Body of pancreas (tissue), 4 donors: ENCODE measurements at places on chromosomes 7 and 10.

DNA sequence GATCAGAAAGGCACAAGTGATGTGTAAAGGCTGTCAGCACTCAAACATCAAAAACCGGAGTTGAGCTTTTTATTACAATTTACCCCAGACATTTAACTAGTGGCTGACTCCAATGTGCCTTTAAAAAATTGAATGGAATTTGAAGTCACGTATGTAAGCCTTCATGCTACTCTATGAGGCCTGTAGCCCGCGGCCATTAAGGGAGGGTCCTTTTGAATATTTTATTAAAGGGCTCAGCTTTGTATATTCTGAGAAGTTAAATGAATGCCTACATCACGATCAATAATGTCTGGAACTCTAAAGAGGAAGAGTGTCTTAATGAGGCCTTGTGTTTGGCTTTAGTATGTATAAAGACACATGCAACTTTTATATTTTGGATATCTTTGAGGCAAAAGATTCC lies 916.6 kb upstream of the CELF2 start:
- no peak overlapping the region for H3K4me3 ChIP-seq
- DNase-seq = no peak
- no peaks in the 10 kb centered on the region for H3K36me3 ChIP-seq
- no peak overlapping the region for H3K27ac ChIP-seq
- no peaks in the 10 kb centered on the region for H3K4me1 ChIP-seq

GRCh38 chr7:106369816-106370215 lies 85.0 kb upstream of the NAMPT start:
- no peak overlapping the region for H3K27ac ChIP-seq
- no peak overlapping the region for H3K4me3 ChIP-seq
- H3K4me1 ChIP-seq = no peaks in the 10 kb centered on the region
- no peaks in the 10 kb centered on the region for H3K36me3 ChIP-seq
- H3K27me3 ChIP-seq = no peaks in the 10 kb centered on the region
- DNase-seq = no peak

DNA sequence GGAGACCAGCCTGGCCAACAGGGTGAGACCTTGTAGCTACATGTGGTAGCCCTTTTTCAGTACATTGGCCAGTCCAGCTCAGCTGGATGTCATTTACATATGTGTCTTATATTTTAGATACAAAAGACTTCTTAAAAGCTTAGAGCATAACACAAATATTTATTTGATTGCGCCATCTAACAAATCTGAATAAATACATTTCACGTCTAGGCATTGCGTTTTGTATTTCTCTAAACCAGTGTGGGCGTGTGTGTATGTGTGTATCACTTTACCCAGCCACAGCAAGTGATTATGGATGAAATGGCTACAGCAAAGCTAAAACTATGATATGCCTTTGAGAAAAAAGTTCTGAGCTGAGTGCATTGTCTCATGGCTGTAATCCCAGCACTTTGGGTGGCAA lies 14.0 kb downstream of the RABGEF1 start:
- H3K36me3 ChIP-seq = no peaks in the 10 kb centered on the region
- H3K27ac ChIP-seq = no peak overlapping the region
- DNase-seq = no peak
- H3K27me3 ChIP-seq = no peaks in the 10 kb centered on the region
- peaks cover 55% of the 10 kb centered on the region for H3K4me1 ChIP-seq
- no peak overlapping the region for H3K4me3 ChIP-seq

GRCh38 chr7:24903559-24903958 lies 76.4 kb downstream of the OSBPL3 start:
- no peaks in the 10 kb centered on the region for H3K27me3 ChIP-seq
- H3K27ac ChIP-seq = no peak overlapping the region
- H3K36me3 ChIP-seq = no peaks in the 10 kb centered on the region
- peaks cover 16% of the 10 kb centered on the region for H3K4me1 ChIP-seq
- no peak for DNase-seq

- H3K27ac ChIP-seq = no peak overlapping the region
- H3K4me3 ChIP-seq = no peak overlapping the region
- H3K36me3 ChIP-seq = no peaks in the 10 kb centered on the region
- no peaks in the 10 kb centered on the region for H3K4me1 ChIP-seq
- no peaks in the 10 kb centered on the region for H3K27me3 ChIP-seq
- DNase-seq = no peak
These were observed 16.6 kb upstream of the ITIH2 start for GRCh38 chr10:7686351-7687171.

DNA sequence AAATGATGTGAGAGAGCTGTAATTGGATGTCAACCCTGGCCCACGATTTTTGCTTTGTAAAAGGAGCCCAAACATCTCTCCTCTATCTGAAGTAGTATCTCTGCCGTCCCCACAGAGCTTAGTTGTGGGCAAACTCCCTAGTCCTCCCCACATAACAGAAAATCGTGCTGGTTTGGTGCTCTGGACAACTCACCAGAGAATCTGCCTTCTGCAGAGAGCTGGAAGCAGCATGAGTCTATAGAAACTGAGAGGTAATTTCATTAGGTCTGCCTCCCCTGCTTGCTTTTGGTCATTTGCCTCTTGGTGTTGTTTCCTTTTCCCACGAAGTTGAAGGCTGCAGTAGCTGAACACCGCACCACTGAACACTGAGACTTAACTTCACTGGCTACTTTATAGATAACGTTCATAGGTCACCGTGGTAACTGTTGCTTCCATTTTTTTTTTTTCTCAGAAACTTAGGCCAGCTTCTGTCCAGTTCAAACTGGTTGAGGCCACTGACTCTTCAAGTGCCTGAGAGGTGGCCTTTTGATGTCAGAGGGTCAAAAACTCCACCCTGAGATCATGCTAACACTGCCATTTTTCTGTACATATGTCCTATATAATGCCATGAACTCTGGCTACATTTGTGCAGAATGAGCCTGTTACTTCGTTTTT lies 3.3 kb upstream of the CDCA7L start:
- no peaks in the 10 kb centered on the region for H3K36me3 ChIP-seq
- no peak for DNase-seq
- H3K27me3 ChIP-seq = no peaks in the 10 kb centered on the region
- no peak overlapping the region for H3K27ac ChIP-seq
- peaks cover 8% of the 10 kb centered on the region for H3K4me1 ChIP-seq

DNA sequence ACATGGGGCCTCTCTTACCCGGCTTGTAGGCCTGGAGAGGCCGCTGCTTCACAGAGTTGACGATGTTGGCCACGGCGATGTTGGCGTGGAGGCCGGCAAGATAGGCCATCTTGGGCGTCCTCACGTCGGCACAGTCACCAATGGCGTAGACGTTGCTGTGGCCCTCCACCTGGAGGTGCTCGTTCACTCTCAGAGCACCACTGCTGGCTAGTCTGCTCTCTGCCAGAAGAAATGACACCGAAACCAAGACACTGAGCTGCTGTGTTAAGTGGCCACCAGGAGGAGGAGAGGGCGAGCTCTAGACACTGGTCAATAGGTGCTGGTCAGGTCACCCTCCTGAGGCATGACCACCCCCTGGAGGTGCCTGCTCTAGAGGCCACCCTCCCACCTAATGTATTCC lies 17.7 kb downstream of the AIFM2 start:
- H3K36me3 ChIP-seq = peaks cover 9% of the 10 kb centered on the region
- no peak overlapping the region for H3K4me3 ChIP-seq

DNA sequence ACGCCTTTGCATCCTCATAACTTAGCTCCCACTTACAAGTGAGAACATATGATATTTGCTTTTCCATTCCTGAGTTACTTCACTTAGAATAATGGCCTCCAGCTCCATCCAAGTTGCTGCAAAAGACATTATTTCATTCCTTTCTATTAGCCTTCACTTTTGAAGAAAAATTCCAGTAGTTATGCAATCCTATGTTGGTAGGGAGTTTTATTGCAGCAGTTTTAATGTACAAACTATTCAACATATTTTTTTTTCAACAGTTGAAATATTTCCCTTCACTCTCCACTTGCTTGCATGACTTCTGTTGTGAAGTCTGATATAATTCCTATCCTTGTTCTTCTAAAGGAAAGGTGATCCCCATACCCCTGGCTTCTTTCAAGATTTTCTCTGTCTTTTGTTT lies 27.3 kb upstream of the ARHGAP22 start:
- no peaks in the 10 kb centered on the region for H3K27me3 ChIP-seq
- no peaks in the 10 kb centered on the region for H3K4me1 ChIP-seq

GRCh38 chr7:2063563-2064260 lies 169.0 kb downstream of the MAD1L1 start:
- H3K4me3 ChIP-seq = no peak overlapping the region
- H3K4me1 ChIP-seq = no peaks in the 10 kb centered on the region
- peak; percentile 11 for DNase-seq
- no peaks in the 10 kb centered on the region for H3K36me3 ChIP-seq

- no peak overlapping the region for H3K27ac ChIP-seq
- no peak overlapping the region for H3K4me3 ChIP-seq
- H3K36me3 ChIP-seq = peaks cover 2% of the 10 kb centered on the region
These were observed 25.7 kb upstream of the NDST2 start for GRCh38 chr10:73837072-73837471.

DNA sequence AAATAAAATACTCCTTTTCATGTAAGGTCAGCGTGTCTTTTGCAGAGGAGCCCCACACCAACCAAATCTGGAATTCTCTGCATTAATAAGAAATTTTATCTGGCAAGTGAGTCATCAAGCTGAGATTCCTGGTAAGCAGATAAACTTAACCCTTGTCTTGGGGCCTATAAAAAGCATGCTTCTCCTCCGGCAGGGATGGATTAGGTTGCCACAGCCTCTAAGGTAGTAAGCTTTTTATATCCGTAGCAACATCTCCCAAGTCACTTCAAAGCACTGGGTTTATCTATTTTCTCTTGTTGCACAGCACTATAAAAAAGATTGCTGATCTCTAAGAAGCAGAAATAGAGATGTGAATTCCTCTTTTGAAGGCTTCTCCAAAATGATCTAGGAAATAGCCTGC lies 202.8 kb upstream of the NOBOX start:
- H3K27me3 ChIP-seq = no peaks in the 10 kb centered on the region
- no peaks in the 10 kb centered on the region for H3K36me3 ChIP-seq
- H3K4me1 ChIP-seq = no peaks in the 10 kb centered on the region
- no peak overlapping the region for H3K27ac ChIP-seq
- no peak overlapping the region for H3K4me3 ChIP-seq
- DNase-seq = no peak

GRCh38 chr7:121761399-121761798 lies 111.6 kb upstream of the PTPRZ1 start:
- H3K36me3 ChIP-seq = no peaks in the 10 kb centered on the region
- H3K27me3 ChIP-seq = no peaks in the 10 kb centered on the region
- no peak overlapping the region for H3K4me3 ChIP-seq
- no peak overlapping the region for H3K27ac ChIP-seq
- H3K4me1 ChIP-seq = no peaks in the 10 kb centered on the region

GRCh38 chr7:33307205-33307604 lies 177.8 kb downstream of the BBS9 start:
- no peak overlapping the region for H3K4me3 ChIP-seq
- H3K4me1 ChIP-seq = no peaks in the 10 kb centered on the region
- no peaks in the 10 kb centered on the region for H3K27me3 ChIP-seq
- no peaks in the 10 kb centered on the region for H3K36me3 ChIP-seq
